ENCODE measurements at places on chromosomes 16 and 17.

GRCh38 chr16:621526-622105, 9.2 kb upstream of the WFIKKN1 start:
- DNase-seq = no peak

- peak; percentile 17 for DNase-seq
Measured at GRCh38 chr17:7858522-7858810, 663 bp downstream of the CYB5D1 start.

DNA sequence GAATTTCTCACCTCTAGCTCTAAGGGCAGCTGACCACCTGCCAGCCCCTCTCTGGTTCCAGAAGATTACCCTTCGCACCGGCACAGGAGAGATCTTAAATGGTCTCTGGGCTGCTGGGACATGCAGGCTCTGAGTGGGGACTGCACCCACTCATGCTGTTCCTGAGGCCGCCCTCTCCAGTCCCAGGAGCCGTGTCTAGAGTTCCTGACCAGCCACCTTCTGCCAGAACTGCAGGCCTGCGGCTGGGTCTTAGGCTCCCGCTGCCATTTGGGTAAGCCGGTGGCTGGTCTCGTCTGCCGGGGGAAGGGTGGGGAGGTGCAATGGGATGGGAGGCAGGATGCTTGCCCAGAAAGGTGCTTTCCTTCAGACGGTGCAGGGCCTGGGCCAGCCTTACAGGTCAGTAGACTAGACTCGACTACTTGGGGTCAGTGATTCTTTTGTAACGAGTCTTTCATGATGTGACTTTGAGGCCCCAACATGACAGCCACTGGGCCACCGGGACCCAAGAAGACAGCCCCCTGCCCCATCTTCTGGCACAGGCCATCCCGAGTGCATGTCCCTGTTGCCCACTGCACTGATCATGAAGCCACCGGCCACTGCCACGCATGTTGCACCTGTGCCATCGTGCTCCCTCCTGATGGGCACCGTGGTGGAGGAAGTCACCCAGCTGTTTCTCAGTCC, 26.4 kb downstream of the B9D1 start:
- no peak for DNase-seq

DNA sequence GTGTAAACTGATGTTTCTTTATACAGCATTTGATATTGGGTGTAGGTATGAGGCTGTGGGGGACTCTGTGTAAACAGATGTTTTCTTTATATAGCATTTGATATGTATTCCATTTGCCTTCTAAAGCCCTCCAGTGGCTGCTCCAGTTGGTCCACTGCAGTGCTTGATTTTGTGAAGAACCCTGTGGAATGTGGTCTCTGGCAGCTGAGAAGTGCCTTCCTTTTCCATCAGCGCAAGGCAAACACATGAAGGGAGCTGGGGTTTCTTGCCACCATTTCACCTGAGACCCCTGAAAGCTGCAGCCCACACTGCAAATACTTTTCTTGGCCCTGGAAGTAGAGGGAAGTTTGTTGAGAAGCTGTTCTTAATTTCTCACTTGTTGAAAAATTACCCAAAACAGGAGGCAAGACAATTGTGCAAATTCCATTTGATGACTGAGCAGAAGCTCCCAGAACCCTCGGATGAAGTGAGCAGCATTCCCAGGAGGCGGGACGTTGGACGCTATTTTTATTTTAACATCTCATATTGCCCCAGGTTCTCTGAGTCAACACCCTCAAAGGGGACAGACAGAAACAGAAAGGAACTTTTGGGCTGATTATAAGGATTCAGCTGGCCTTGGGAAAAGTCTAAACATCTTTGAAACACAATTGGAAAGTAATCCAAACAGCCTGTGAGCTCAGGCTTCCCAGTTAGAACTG, 158.5 kb upstream of the RPH3AL start:
- DNase-seq = no peak

DNA sequence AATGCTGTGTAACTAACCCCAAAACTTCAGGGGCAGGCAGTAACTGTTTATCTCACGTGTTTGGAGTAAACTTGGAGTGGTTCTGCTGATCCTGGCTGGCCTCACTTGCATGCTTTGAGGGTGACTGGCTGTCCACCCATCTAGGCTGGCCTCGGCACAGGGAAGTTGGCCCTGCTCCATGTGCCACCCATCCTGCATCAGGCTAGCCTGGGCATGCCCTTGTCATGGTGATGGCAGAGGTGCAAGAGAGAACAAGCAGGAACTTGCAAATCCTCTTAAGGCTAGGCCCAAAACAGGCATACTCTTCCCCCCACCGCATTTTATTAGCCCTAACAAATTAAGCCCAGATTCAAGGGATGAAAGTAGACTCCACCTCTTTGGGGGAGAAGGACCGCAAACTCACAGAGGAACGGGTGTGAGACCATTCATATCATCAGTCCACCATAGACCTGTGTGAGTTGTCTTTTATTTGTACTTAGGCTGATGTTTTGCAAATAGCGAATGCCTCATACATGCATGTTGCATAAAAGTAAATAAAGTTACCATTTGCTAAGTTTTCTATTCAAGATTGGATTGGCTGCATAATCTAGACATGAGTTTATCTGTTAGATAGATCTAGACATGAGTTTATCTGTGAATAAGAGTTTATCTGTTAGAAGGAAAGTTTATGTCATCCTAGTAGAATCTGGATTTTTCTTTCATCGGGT, 221.0 kb downstream of the CCDC182 start:
- no peak for DNase-seq

DNA sequence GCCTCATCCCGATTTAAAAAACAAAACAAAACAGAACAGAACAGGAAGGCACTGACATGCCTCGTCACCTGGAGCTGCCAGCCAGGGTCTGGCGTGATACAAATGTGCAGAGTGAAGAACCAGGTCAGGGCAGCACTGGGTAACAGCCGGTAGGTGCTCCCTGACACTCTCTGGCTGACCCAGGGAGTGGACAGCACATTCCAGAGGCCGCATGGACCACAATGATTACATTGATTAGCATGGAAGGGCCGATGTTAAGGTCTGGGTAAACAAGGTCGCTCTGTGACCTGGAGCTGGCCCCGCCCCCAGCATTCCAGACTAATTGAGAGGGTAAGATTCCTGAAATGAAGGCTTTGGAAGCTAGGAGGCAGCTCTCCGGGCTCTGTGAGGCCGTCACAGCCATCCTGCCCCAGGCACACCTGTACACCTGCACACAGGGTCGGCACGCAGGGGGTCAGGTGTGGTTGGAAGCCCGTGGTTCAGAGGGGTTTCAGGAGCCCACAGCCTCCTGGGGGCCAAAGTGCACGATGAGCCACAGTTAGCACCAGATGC, 21.4 kb downstream of the PIEZO1 start:
- no peak for DNase-seq

DNA sequence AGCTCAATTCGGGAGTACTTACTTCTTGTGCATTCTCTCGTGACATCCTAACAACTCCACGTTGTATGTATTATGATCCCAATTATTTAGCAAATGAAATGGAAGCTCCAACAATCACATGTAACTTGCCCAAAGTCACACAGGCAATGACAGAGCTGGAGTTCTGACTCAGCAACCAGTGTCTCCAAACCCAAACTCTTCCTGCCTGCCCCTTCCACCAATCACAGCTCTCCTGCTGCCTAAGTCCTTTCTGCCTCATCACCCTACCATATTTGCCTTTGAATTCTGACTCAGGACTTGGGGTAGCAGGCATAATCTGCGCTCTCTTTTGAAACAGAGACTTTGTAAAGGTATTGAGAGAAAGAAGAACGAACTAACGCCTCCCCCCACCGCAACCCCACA, 245.2 kb upstream of the MAF start:
- DNase-seq = no peak

GRCh38 chr17:5683241-5683640, 98.9 kb upstream of the NLRP1 start:
- no peak for DNase-seq

GRCh38 chr17:42485680-42486079, 27.0 kb downstream of the ATP6V0A1 start:
- no peak for DNase-seq

GRCh38 chr16:78484509-78485058, 385.1 kb downstream of the WWOX start:
- no peak for DNase-seq

- DNase-seq = no peak
Measured at GRCh38 chr17:8659758-8660410, 29.4 kb upstream of the MYH10 start.

GRCh38 chr17:77579131-77579530, 379.4 kb upstream of the TNRC6C start:
- DNase-seq = no peak

- no peak for DNase-seq
Measured at GRCh38 chr16:88886420-88886844, 20.0 kb upstream of the PABPN1L start.

- DNase-seq = no peak
Measured at GRCh38 chr17:48021934-48022333, 15.7 kb downstream of the COPZ2 start.

GRCh38 chr16:5446623-5447240, 349.1 kb upstream of the EEF2KMT start:
- DNase-seq = no peak

DNA sequence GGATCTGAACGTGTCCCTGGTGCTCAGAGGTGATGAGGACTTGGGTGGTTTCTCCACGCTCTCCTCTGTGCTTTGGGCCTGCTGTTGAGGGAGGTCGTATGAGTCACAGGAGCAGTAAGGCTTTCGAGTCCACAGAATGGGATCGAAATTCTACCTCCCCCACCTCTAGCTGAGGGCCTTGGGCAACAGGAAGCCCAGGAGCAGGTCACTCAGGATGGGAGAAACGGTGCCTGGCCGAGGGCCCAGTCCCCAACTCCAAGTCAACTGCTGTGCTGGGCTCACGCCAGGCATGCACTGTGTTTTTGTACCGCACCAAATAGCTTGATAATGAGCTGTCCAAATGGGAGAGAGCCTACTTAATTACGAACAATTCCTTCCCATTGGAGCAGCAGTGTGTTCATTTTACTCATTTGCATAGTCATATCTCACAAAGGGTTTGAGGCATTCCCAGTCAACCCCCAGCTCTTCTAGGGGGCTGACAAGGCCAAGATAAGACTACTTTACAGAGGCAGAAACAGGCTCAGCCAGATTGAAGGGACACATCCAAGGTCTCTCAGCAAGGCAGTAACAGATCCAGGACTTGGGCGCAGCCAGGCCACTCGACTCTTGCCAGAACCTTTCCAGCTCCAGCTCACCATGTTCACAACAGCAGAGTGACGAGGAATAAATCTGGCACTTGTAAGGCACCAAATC, 53.6 kb downstream of the WNT3 start:
- no peak for DNase-seq

DNA sequence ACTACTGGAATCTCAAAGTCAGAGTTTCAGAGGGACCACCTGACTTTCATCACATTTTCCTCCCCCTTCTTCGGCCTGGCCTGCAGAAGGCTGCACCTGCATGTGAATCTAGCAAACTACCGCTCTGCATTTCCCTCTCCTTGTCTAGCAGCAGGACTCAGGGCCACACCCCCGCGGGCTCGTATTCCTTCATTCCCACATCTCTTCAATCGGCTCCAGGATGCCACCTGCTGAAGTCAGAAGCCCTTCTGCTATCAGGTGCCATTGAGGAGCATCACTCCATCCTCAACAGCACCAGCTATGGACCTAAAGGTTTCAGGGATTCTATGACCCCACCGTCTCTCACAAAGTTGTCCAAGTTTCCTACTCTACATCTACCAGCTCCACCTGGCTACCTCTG, 169.5 kb downstream of the VPS53 start:
- no peak for DNase-seq

DNA sequence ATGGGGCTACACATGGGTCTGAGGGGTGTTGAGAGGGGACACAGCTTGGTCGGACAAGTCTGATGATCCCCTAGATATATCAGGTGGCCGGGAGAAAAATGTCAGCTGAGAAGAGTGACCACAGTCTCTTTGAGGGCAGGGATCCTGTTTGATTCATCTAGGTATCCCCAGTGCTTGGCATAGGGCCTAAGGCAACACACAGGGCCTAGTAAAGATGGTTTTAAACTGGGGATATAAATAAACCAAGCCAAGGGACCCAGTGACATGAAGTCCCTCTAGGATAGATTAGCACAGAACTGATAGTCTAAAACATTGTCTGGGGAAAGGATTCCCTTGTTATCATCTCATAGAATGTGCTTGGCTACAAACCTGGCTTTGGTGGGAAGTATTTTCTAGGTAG, 1.4 kb downstream of the ERCC4 start:
- no peak for DNase-seq

DNA sequence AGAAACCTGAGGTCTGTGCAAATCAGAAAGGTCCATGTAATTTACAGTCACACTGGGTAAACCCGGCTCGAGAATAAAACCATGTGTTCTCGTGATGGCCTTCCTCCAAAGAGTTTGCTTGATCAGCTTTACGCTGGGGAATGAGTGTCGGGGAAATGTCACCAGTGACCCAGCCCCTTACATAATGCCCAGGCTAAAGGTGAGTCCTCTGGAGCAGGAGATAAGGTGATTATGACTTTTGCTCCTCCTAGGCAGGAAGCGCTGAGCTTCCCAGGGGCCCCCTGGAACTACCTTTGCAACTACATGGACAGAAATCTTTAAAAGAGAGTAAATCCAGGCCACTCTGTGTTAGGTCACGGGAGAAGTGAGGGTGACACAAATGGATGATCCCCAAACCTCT, 15.7 kb downstream of the SLC6A4 start:
- DNase-seq = no peak

DNA sequence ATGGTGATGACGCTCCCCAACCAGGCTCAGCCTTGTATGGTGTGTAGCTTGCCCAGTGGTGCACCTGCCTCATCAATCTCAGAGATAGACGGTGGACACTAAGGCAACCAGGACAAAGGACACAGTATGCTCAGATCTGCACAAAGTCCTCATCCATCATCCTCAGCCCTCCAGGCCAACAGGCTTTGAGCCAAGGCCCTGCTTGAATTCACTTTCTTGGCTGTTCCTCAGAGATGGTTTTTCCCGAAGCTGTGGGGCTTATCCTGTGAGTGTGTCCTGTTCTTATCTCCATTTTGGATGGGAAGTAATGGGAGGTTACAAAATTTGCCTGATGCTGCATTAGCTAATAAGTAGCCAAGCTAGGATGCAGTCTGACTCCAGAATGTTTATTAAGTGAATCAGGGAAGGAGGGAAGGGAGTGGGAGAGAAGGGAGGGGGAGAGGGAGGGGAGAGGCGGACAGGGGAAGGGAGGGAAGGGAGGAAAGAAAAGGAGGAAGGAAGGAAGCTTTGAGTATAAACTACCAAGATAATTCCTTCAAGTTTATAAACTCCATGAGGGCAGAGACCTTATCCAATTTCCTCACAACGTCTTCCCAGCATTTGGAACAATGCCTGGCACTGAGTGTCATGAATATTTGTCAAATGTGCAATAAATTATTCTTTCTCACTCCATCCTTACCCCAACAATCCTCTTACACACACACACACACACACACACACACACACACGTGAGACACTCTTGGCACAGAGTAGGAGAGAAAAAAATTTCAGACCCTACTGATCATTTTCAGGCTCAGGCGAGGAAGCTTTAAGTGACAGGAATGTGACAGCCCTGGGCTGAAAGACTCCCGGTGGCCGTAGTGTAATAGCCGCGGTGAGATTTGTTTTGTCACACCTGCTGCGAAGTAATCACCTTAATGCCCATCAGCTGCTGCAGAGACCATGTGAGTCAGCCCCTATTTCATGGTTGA, 84.3 kb downstream of the BMERB1 start:
- DNase-seq = no peak
